ENCODE measurements at places on chromosomes 7 and 10.

GRCh38 chr10:131886237-131886636 lies 14.6 kb upstream of the PPP2R2D start:
- DNase-seq, result no peak

DNA sequence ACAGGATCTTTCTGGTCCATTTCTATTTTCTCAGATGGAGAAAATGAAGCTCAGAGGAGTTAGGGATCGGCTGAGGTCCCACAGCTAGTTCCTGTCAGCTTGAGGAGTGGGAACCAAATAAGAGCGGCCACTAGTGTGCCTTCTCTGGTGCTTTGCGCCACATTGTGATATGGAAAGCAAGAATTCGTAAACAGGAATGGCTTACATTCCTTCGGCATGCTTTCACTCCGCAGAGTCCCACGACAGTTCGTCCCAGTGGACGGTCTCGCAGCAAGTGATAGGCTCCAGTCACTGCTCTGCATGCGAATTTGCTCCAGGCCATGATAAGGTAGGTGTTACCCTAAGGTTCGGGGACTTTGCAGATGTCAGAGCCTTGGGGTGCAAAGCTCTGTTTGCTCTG lies 41.5 kb upstream of the PTF1A start:
- no peak for DNase-seq

DNA sequence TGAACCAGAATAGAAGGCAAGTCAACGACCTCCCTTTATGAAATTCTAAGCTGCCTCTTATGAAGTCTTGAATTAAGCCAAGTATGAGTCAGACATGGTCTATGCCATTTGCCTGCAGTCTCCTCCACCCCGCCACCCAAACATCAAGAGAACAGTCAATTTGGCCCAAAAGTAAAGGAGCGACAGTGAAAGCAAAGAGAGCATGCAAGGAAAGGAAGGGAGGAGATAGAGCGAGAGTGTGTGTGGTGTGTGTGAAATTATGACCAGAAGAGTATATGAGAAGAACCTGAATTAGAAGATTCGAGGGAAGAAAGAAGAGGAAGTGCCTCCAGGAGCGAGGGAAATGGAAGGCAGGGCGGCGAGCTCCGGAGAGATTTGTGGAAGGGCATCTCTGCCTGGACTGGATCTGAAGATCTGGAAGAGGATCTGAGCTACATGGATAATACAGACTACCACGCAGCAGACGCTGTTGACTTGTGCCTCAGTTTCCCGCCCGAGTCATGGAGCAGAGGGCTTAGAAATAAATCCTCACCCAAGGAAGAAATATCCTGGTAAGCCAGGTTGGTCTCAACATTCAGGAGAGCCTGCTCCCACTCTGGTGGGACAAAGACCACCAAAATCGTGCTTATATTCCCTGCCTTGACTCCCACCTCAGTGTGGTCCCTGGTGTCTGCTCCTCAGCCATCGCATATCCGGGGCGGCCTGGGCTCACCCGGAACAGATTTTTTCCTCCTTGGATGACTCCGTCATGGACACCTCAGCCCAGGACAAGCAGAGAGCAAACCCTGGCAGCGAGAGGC lies 459 bp downstream of the ZDHHC6 start:
- DNase-seq, result no peak

- no peak for DNase-seq
Observed at GRCh38 chr10:28922127-28922526, 244.8 kb downstream of the BAMBI start.

GRCh38 chr7:80934321-80934720 lies 15.5 kb upstream of the SEMA3C start:
- DNase-seq, result no peak

DNA sequence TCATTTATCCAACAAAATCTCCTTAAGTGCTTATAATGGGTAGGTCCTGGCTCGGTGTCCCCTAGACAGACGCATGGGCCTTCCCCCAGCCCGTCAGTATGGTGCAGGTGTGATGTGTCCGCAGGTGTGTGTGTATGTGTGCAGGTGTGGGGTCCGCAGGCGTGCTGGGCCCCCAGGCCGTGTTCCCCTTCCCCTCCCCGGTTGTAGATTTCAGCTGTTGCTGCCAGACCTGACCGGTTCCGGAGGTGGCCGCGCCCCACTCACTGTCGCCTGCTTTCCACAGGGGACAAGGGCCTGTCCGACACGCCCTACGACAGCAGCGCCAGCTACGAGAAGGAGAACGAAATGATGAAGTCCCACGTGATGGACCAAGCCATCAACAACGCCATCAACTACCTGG lies 50.5 kb downstream of the FIGNL1 start:
- no peak for DNase-seq

DNA sequence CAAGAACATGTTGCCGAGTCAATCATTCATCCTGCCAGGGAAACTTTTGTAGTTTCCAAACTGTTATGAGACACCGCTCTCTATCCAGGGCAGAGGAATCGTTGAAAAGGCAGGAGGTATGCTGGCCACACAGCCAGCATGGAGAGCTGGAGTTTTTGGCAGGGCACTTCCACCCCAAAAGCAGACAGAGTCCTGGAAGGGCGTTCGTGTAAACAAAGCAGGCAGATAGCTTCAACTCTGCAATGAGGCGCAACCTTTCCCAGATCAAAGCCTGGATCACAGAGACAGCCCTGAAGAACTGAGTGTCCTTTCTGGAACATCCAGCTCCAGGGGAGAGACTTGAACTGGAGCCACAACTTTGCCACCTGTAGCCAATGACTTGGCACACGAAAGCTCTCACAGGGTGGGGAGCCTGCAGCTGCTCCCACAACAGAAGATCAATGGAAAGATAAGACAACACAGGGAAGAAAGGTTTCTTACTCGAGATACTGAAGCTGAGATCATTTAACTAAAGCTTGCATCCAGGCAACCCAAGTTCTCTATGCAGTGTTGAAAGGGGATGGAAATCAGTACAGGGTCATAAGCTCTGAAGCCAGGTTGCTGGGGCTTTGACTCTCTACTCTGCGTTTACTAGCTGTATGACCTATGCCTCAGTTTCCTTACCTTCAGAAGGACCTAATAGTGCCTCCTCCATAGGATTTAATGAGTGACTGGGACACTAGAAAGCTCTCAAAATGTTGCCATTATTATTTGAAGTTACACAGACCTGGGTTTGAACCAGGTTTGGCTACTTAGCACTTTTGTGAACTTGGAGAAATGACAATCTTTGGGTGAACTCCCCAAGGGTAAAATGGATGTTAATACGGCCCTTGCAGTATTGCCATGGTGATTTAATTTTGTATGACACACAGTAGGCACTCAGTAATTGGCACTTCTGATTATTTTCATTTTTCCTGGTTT lies 434.8 kb upstream of the NPVF start:
- DNase-seq, result no peak

DNA sequence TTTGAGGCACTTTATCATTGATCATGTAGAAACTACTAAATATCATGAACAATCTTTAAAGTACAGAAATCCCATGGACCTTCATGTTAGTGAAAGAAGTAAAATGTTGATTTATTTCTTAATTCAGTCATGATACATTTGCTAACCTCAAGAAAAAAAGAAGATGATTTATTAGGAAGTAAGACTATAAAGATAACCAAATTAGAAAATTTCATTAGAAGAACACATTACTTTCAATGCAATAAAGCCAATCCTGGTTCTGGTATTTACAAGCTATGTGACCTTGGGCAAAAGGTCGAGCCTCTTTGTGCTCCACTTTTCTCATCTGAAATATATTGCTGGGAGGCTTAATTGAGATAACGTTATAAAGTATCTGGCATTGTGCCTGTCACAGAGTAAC lies 365.0 kb downstream of the KIF20B start:
- no peak for DNase-seq

All from fibroblast of the conjunctiva (primary cell).